ENCODE measurements at places on chromosomes 1 and 21. TPM values are rescaled to one million over a fixed set of nuclear protein-coding genes. Genes with fewer than 3 reads are reported as not detected.

- no peak overlapping the region for H3K4me3 ChIP-seq
- no peak for ATAC-seq
- no peaks in the 10 kb centered on the region for H3K27me3 ChIP-seq
- no peak overlapping the region for H3K27ac ChIP-seq
- H3K4me1 ChIP-seq: no peaks in the 10 kb centered on the region
- H3K36me3 ChIP-seq: no peaks in the 10 kb centered on the region
Observed at GRCh38 chr1:241457421-241457820, 62.1 kb downstream of the FH start.

DNA sequence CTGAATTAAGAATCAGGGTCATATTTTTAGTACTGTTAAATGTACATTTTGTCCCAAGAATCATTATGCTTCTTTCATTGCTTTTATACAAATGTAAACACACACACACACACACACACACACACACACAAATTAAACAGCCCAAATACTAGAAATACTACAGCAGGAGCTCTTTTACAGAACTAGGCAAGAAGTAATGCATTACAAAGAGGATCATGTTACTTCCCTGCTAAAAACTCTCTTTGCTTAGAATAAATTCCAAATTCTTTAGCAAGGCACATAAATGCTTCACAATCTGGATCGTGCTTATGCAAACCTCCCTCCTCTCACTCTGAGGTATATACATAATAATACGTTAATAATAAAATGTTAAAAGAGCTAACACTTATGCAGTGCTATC, 720.4 kb upstream of the ADGRL4 start:
- H3K27me3 ChIP-seq: no peaks in the 10 kb centered on the region
- no peaks in the 10 kb centered on the region for H3K36me3 ChIP-seq
- no peak for ATAC-seq

The KRTAP12-2 gene
- total RNA-seq: not detected

DNA sequence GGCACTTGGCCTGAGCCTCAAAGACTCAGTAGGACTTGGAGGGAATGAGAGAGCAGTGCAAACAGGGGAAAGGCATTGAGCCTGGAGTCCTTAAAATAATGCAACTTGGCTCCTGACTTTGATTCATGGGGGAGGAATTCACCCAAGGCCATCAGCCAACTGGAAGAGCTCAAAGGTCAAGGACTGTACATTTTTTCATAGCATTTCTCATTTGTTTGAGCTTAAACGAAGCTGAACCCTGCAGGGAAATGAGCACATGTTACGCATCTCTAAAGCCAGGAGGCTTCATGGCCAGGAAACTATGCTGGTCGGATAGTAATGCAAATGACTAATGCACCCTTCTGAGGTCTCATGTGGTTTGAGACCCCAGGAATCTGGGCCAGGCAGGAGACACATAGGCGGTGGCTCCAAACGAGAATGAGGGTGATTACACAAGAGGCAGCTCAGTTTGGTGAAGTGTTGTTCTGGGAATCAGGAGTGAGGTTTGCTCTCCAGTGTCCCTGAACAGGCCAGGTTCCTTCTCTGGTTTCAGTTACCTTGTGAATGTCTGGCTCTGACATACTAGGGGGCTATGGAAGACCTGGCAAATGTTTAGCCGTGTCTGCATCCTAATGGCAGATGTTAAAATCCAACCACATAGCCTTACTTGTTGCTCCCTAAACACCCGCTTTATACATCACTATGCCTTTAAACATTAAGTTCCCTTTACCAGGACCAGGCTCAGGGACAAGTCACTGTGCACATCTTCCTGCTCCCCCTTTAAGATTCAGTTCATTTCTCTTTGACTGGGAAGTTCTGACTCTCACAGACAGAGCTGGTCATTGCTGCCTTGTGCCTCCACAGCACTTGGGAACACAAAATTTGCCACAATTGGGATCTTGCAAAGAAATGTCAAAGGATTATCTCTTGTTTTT, 503.9 kb upstream of the USP24 start:
- no peaks in the 10 kb centered on the region for H3K36me3 ChIP-seq
- peak overlapping the region; percentile 83 for H3K27ac ChIP-seq
- H3K4me1 ChIP-seq: peaks cover 21% of the 10 kb centered on the region

GRCh38 chr1:20152599-20152930, 13.4 kb downstream of the PLA2G2F start:
- peak overlapping the region; percentile 52 for H3K4me3 ChIP-seq
- no peaks in the 10 kb centered on the region for H3K36me3 ChIP-seq
- H3K27me3 ChIP-seq: no peaks in the 10 kb centered on the region
- H3K27ac ChIP-seq: peak overlapping the region; percentile 17
- H3K4me1 ChIP-seq: peaks cover 10% of the 10 kb centered on the region

The ZNF593OS gene
- not detected for total RNA-seq

DNA sequence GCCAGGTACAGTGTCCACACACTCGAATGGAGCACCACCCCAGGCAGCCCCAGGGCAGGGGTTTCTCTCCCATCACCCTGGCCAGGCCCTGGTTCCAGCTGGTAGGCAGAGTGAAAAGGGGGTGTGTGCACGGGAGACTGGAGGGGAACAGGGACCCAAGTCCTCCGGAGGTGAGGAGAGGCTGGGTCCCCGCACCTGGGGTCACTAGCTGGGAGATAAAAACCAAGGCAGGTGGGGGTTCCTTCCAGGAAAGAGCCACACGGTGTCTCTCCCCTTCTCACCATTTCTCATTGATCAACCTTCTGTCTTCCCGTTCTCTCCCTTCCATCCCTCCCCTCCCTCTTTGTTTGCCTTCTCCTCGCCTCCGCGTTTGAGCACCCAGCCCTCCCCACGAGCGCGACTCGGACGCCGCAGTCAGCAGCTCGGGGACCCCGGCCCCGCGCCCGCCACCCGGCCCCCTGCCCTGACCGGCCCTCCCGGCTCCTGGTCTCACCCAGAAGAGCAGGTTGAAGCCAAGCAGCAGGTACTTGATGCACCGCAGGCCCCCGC, 358 bp downstream of the TSPAN2 start:
- peak overlapping the region; percentile 97 for H3K27ac ChIP-seq
- no peaks in the 10 kb centered on the region for H3K36me3 ChIP-seq
- peaks cover 6% of the 10 kb centered on the region for H3K27me3 ChIP-seq
- ATAC-seq: peak; percentile 2
- peaks cover 67% of the 10 kb centered on the region for H3K4me1 ChIP-seq
- peak overlapping the region; percentile 83 for H3K4me3 ChIP-seq

- H3K36me3 ChIP-seq: no peaks in the 10 kb centered on the region
- peak; percentile 94 for ATAC-seq
- no peaks in the 10 kb centered on the region for H3K27me3 ChIP-seq
- peak overlapping the region; percentile 70 for H3K27ac ChIP-seq
- H3K4me3 ChIP-seq: no peak overlapping the region
- no peaks in the 10 kb centered on the region for H3K4me1 ChIP-seq
Observed at GRCh38 chr1:53572065-53572814, 113.0 kb downstream of the DMRTB1 start.

- no peaks in the 10 kb centered on the region for H3K36me3 ChIP-seq
- H3K4me1 ChIP-seq: no peaks in the 10 kb centered on the region
- no peak overlapping the region for H3K4me3 ChIP-seq
- ATAC-seq: no peak
- H3K27ac ChIP-seq: no peak overlapping the region
Observed at GRCh38 chr1:6270401-6270800, 9.5 kb upstream of the GPR153 start.

GRCh38 chr1:165763442-165763841, 5.2 kb downstream of the TMCO1 start:
- no peaks in the 10 kb centered on the region for H3K27me3 ChIP-seq
- H3K36me3 ChIP-seq: no peaks in the 10 kb centered on the region
- no peak overlapping the region for H3K4me3 ChIP-seq

- H3K27me3 ChIP-seq: peaks cover 49% of the 10 kb centered on the region
- H3K4me1 ChIP-seq: no peaks in the 10 kb centered on the region
- no peaks in the 10 kb centered on the region for H3K36me3 ChIP-seq
- no peak overlapping the region for H3K27ac ChIP-seq
- peak; percentile 4 for ATAC-seq
Observed at GRCh38 chr21:9767592-9768375, 753.6 kb upstream of the TPTE start.

GRCh38 chr1:224592636-224593582, 23.2 kb upstream of the CNIH3 start:
- no peak overlapping the region for H3K4me3 ChIP-seq
- no peaks in the 10 kb centered on the region for H3K27me3 ChIP-seq
- no peak overlapping the region for H3K27ac ChIP-seq

DNA sequence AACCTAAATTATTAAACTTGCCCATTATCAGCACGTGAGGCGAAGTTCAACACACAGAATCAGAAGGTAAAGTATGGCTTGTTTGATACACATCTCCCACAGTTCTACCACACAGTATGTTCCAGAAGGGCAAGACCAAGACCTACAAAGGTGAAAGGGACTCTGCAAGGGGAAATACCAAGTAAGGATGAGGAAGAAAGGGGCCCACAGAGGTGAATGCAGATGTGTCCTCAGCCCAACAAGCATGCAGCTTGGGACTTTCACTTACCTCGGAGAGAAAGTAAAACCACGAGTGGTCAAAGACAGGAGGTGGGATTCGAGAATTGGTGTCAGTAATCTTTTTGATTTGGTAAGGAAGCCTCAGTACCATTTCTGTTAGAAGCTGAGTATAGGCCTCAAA, 85.8 kb downstream of the UBR4 start:
- H3K27ac ChIP-seq: no peak overlapping the region
- no peaks in the 10 kb centered on the region for H3K4me1 ChIP-seq
- peaks cover 47% of the 10 kb centered on the region for H3K36me3 ChIP-seq

The ZNF648 gene
- not detected for total RNA-seq

DNA sequence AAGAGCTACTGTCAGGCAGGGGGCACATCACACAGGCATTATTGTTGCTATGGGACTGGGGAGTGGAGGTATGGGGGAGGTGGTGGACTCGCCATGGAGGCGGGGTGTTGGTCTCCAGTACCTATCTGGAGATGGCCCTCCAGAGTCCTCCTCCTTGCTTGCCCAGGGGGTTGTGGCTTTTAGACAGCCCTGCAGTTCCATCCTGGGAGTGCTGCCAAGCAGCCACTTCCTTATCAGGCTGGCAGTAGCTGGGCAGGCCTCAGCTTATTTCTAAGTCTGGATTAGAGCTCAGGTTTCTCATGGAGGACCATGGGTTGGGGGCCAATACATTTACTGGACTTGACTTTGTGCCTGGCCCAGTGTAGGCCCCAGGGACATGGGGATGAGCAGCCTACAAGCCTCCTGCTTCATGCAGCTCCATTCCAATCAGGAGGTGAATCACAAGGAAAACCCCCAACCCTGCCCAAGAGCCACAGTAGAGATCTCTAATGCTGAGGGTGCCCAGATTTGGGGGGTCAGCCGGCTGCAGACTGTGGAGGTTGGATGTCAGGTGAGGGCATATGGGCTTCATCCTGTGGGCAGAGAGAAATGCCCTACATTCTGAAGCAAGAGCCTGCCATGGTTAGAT, 210.7 kb upstream of the EDN2 start:
- no peak for ATAC-seq
- H3K27ac ChIP-seq: no peak overlapping the region
- no peaks in the 10 kb centered on the region for H3K4me1 ChIP-seq

DNA sequence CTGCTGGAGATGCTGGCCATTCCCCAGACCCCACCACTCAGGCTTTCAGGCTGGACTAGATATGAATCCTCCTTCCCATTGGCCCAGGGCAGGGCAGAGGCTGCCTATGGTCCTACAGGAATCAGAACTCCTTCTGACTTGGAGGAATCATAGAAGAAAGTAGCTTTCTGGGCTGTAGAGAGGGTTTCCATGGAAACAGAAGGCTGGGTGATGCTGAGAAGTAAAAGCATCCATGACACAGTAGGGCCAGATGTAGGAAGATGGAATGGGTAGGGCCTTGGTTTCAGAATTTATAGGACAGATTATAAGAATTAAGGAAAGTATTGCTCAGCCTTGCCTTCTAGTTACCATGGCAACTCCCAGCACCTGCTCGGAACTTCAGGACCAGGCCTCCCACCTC, 9.0 kb downstream of the NT5C1A start:
- no peaks in the 10 kb centered on the region for H3K36me3 ChIP-seq
- H3K4me1 ChIP-seq: no peaks in the 10 kb centered on the region
- no peak for ATAC-seq
- no peak overlapping the region for H3K4me3 ChIP-seq
- H3K27ac ChIP-seq: no peak overlapping the region

The MANEAL gene
- total RNA-seq: 1.5 TPM

DNA sequence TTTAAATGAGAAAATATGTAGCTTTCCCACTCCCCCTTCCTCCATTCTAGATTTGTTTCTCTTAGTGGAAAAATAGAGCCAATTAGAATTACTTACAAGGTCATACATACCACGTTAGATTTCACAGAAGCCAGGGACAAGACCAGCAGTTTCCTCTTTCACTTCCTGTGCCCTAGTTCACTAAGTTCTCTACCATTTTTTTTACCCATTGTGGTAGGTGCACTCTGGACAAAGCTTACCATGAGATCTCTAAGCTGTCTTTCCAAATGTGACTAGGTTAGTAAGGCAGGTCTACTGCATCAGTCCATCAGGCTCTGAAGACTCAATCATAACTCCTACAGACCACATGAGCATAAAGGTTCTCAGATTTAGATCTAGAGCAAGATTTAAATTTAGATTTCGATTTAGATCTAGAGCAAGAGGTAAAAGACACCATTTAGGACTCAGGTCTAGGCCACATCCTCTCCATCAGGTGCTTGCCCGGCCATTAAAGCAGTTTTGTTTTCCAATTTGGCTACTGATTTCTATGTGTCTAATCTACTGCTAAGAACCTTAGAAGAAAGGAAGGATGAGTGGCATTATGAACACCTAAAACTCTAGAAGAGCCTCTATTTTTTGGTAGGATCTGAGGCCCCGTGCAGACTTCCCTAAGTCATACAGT, 235.3 kb downstream of the FAF1 start:
- no peaks in the 10 kb centered on the region for H3K36me3 ChIP-seq
- no peaks in the 10 kb centered on the region for H3K27me3 ChIP-seq
- H3K4me3 ChIP-seq: no peak overlapping the region
- H3K4me1 ChIP-seq: no peaks in the 10 kb centered on the region

DNA sequence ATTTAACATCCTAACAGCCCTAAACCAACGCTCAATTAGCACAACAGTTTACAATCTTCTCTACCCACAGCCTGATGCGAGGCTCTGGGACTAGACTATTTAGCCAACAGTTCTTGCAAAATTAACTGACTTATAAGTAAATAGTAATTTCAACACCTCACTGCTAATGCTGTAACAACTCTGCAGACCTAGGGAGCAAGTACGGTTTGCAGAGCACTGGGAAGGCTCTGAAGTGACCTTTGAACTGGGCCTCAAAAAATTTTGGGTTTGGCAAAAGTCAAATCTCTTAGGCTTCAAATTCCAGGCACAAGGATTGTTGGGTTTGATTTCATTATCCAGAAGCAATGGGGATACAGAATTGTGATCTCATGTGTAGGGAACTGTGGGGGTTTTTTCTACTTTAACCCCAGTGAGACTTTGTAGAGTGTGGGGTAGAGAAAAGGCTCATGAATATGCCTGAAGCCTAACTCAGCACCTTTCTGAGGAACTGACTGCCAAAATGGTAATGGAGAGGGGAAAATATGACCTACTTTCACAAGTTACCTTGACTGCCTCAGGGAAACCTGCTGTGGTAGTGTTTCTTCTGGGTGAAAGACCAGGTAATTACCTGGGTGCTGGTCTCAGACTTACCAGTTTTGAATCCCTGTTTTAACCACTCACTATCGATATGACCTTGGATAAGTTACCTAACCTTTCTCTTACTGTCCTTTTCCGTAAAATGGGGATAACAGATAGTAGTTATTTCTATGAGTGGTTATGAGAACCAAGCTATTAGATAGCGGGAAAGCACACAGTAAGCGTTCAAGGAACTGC, 889 bp upstream of the TXLNA start:
- ATAC-seq: no peak
- peak overlapping the region; percentile 96 for H3K27ac ChIP-seq
- H3K4me3 ChIP-seq: peak overlapping the region; percentile 71
- peaks cover 45% of the 10 kb centered on the region for H3K4me1 ChIP-seq
- H3K27me3 ChIP-seq: no peaks in the 10 kb centered on the region
- no peaks in the 10 kb centered on the region for H3K36me3 ChIP-seq

- no peaks in the 10 kb centered on the region for H3K36me3 ChIP-seq
- peaks cover 19% of the 10 kb centered on the region for H3K4me1 ChIP-seq
- no peak overlapping the region for H3K27ac ChIP-seq
- H3K27me3 ChIP-seq: peaks cover 64% of the 10 kb centered on the region
Observed at GRCh38 chr1:204376465-204376864, 16.7 kb upstream of the PLEKHA6 start.

The SLC45A1 gene
- total RNA-seq: 6.5 TPM
